ENCODE measurements at places on chromosomes 11 and 22.

DNA sequence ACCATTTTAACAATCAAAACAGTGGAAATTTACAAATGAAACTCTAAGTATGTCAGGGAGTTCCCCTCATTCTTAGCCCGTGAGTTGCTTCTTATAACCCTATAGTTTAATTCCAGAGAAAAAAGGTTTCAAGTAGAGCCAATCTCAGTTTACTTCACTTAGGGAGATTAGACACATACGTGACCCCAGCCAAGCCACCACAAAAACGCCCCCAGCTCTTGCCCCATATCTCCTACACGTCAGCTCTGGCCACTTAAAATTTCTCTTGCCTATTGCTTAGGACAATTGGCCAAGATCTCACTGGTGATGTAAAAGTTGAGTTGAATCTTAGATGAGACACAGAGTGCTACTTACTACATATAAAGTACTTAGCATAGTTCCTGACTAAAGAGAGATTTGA lies 166.4 kb downstream of the ETS1 start:
- DNase-seq = peak; percentile 13

- DNase-seq = no peak
Observed at GRCh38 chr11:46281371-46281831, 3.9 kb downstream of the CREB3L1 start.

GRCh38 chr22:28442711-28443525 lies 236.7 kb downstream of the TTC28 start:
- peak; percentile 50 for DNase-seq

GRCh38 chr22:46081036-46081830 lies 69.1 kb upstream of the PPARA start:
- DNase-seq = no peak

GRCh38 chr11:132962041-132962440 lies 570.3 kb downstream of the OPCML start:
- no peak for DNase-seq

GRCh38 chr11:38530226-38530625 lies 1932.2 kb upstream of the RAG2 start:
- no peak for DNase-seq

DNA sequence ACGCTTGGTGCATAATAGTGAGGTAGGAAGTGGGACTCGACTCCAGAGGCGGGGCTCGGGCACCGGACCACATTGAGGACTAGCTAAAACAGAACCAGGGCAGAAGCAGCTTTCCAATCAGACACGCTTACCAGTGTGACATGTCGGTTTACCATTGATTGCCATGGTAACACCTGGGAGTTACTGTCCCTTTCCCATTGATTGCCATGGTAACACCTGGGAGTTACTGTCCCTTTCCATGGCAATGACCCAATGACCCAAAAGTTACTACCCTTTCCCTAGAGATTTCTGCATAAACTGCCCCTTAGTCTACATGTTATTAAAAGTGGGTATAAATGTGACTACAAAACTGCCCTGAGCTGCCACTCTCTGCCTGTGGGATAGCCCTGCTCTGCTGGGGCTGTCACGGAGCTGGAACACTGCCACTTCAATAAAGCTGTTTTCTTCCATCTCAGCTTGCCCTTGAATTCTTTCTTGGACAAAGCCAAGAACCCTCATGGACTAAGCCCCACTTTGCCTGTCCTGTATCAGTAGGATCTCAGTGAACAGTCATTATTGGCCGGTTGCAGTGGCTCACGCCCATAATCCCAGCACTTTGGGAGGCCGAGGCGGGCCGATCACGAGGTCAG lies 77.4 kb upstream of the CRYBB3 start:
- no peak for DNase-seq

Data from hematopoietic multipotent progenitor cell treated with erythropoietin and hydrocortisone succinate and interleukin-3 and kit ligand, for 4 days (in vitro differentiated cells).